ENCODE measurements at places on chromosomes 7 and 10. TPM values are rescaled to one million over a fixed set of nuclear protein-coding genes. Genes with fewer than 3 reads are reported as not detected.

The OR2A5 gene
- total RNA-seq = not detected

The CLDN3 gene
- total RNA-seq = not detected

The OR2A42 gene
- not detected for total RNA-seq

The PTPRZ1 gene
- 1.8 TPM for total RNA-seq

The C10orf67 gene
- 0.18 TPM for total RNA-seq

The SLC16A12 gene
- total RNA-seq = 4.4 TPM

The FOXI2 gene
- total RNA-seq = not detected

The CDC14C gene
- total RNA-seq = not detected

The HIBADH gene
- total RNA-seq = 74.2 TPM

The POLR2J2 gene
- 3.9 TPM for total RNA-seq

The GPR22 gene
- total RNA-seq = 47.0 TPM

GRCh38 chr7:77960336-77960735, 161.8 kb downstream of the PHTF2 start:
- DNase-seq = no peak

- no peak for DNase-seq
Measured at GRCh38 chr7:104048055-104048454, 58.6 kb upstream of the RELN start.

GRCh38 chr7:31958226-31958625, 112.0 kb downstream of the PDE1C start:
- DNase-seq = no peak

DNA sequence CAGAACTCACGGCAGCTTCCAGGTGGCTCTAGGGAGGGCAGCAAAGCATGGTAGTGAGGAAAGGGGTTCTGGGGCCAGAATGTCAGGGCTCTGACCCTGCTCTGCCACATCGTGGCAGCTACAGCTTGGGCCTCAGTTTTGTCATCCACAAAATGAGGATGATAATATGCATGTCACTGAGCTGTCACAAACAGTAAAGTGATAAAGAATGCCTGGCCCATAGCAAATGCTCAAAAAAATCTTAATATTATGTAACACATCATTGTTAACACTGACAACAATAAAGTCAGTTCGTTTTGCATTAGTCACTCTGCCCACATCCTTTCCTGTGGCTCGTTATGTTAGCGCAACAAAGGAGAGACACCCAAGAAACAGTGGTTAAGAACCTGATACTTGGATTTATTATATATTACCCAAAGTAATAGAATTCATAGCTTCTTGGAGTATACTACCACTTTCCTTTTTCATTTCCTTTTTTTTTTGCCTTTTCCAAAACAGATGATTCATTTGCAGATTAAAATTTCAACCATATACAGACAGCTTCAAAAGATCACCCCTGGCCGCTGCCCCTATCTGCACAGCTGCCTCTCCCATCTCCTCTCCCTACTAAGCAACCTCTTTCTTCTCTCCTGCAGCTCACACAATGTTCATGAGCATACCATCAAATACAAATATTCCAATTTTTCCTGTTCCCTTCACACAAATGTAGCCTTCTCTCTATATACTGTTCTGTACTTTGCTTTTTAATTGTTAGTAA, 45.5 kb upstream of the DDC start:
- no peak for DNase-seq

GRCh38 chr10:57864765-57865680, 402.7 kb downstream of the IPMK start:
- no peak for DNase-seq

GRCh38 chr10:50421026-50421719, 169.9 kb upstream of the ASAH2 start:
- peak; percentile 42 for DNase-seq

DNA sequence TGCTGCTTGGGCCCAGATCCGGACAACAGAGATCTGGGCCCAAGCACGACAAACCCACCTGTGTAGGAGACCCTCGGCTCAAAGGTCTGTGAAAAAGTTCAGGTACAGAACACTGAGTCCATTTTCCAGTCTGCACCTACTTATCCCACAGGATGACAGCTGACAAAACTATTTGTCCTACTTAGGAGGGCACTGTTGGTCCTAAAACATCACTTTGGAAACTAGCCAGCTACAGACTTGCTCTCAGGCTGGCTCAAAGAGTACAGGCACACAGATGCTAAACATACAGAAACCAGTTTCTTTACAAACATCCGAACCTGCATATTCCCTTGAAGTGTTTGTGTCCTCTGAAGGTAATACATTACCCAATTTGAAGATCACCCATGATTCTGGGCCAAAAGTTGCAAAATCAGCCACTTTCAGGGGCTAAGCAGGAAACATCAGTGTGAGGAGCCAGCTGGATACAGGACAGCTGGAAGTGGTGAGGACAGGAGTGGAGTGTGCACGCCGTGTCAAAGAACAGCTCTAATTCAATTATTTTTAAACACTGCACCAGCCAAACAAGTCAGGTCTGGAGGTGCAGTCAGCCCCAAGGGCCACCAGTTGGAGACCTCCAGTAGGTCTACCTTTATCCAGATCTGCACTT, 88.5 kb downstream of the NOC3L start:
- DNase-seq = peak; percentile 86

- DNase-seq = no peak
Measured at GRCh38 chr10:30364345-30365268, 15.5 kb upstream of the MTPAP start.

- no peak for DNase-seq
Measured at GRCh38 chr7:158384746-158385145, 202.9 kb downstream of the PTPRN2 start.

DNA sequence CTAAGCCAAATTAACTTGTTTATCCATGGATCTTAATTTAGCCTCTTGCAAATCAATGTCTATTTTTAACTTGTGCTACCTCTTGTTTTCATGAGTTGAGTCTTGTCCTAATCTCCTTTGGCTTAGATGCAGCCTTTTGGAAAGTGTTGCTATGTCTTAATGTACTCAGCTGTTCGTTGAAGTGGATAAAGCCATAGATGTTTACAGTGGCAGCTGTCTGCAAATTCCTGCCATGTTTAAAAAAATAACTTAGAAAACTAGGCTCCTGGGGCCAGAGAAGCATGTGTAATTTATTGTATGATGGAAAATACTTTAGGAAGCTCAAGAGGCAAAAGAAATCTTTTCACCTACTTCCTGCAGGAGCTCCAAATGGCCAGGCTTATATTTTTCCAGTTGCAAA, 253.1 kb upstream of the RHOBTB1 start:
- no peak for DNase-seq

DNA sequence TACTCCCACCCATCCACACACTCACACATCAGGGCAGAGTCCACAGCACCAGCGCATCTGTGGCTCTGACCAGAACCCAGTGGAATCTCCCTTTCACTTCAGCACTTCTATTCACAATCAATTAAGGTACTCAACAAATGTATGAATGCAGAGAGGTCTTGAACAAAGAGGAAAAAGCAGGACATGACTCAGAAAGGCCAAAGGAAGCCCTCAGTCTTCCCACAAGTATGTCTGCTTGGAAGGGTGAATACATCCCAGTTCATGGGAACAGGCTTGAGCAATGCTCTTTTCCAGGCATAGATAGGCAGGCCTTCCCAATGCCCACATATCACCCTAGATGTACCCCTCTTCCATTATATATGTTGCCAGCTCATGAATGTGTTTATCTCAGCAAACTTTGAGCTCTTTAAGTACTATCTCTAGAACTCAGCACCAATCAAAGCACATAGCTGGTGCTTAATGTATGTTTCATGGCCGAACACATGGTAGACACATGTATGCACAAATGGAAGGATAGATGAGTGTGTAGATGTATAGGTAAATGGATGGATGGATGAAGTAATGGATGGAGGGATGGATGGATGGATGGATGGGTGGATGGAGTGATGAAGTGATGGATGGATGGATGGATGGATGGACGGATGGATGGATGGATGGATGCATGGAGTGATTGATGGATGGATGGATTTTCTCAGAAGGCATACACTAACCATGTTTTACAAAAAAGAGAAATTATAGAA, 507.6 kb downstream of the GRID1 start:
- no peak for DNase-seq

- DNase-seq = no peak
Measured at GRCh38 chr7:51025668-51026067, 243.0 kb upstream of the GRB10 start.

- DNase-seq = no peak
Measured at GRCh38 chr7:26898891-26899290, 34.5 kb upstream of the SKAP2 start.

DNA sequence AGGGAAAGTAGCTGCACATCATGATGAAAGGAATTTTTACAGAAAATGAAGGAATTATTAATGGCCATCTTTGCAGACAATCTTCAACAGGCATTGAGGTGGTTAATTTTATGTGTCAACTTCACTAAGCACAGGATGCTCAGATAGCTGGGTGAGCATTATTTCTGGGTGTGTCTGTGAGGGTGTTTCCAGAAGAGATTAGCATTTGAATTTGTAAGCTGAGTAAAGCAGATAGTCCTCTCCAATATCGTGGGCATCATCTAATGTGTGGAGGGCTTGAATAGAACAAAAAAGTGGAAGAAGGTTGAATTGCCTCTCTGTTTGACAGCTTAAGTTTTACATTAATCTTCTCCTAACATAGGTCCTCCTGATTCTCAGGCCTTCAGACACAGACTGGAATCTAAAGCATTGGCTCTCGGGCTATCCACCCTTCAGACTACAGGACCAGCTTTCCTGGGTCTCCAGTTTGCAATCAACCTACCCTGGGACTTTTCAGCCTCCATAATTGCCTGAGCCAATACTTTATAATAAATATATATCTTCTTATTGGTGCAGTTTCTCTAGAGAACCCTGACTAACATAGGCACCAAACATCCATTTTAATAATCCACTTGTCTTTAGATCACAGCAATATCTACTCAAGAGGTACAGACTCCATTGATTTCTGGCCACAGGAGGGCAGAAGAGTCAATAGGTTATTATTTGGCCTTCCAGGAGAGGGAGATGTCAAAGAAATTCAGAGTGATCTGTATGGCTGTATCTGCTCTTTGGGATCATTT, 10.5 kb upstream of the CRPPA start:
- no peak for DNase-seq

DNA sequence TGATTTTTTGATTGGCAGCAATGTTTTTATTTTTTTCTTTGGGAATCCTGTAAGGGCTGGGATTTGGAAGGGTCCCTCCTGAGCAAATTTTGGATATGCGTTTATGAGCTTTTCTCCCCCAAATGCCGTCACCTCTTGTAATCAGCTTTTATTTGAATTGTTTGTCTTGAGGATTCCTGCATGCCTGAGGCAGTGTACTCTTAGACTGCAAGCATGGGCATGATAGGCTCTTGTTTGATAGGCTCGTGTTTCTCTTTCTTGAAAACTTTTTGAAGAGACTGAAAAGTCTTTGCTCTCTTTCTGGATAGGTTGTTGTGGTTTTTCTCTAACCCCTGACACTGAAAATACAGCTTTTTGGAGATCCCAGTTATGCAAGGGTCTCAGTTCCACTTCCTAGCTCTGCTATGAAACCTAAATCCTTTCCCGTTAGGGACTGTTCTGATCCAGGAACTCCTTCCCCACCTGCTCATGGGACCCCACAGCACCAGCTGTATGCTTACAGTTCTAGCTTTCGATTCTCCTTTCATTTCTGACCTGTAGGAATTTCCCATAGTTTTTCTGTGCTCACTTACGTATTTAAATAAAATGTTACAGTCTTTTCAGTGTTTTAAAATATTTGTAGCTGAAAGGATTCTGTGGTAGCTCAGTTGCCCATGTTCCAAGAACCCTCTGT, 17.2 kb downstream of the TSPAN13 start:
- no peak for DNase-seq

DNA sequence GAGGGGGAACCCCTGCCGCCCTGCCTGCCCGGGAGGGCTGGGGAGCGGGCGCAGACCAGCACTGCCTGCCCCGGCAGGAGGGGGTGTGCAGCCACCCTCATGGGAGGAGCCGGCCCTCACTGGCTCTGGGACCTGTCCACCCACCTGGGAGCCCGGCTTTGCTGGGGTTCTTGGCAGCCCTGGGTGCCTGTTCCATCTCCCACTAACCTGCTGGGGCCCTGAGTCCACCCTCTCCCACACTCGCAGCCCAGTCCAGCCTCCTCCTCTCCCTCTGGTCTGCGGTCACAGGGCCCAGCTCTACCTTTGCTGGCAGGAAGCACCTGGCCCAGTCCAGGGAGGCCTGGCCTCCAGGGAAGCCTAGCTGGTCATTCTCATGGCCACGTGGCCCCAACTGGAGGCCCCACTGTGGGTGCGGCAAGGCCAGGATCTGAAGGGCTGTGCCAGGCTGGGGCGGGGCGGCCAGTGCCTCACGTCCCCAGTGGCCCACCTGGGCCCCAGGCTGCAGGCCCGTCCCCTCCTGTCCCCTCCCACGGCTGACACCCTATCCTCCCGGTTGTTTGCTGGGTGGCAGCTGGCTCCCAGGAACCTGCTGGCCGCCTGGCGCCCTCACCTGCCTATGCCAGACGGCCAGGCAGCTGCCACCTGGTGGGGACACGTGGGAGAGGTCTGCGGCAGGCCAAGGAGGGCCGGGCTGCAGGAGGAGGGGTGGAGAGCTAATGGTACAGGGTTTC, at the start of gene TMEM184A:
Gene TMEM184A (minus strand): TSS at position 393 of the 731 bp plus-strand sequence. CDS start 721 bp downstream, outside the sequence.
- DNase-seq = peak; percentile 73

DNA sequence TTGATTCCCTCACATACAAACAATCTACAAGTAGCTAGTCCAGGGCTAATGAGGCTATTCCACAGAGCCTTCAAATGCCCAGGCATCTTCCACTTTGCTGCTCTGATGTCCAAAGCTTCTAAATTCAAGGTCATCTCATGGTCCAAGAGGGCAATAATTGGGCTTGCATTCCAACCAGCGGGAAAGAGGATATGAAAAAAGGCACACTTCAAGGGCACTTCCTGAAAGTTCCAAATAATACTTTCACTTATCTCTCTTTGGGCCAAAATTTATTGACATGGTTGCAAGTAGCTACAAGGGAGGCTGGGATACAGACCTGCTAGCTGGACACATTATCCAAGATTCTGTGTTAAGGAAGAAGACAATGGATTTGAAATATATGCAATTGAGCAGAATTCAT, 25.2 kb upstream of the APBB1IP start:
- DNase-seq = no peak

- DNase-seq = no peak
Measured at GRCh38 chr7:68166525-68166924, 1169.9 kb downstream of the TYW1 start.

DNA sequence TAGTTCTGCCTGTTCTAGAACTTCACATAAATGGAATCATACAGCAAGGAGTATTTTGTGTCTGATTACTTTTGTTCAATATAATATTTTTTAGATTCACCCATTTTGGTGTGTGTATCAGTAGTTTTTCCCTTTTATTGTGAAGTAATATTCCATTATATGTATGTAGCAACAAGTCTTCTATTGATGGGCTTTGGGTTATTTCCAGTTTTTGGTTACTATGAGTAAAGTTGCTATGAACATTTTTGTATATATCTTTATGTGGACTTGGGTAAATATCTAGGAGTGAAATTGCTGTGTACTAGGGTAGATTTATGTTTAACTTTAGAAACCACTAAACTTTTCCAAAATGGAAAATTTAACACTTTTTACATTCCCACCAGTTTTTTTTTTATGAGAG, 35.7 kb downstream of the ADK start:
- DNase-seq = no peak

- no peak for DNase-seq
Measured at GRCh38 chr10:21528236-21529031, 3.0 kb upstream of the SKIDA1 start.

- no peak for DNase-seq
Measured at GRCh38 chr7:41297166-41297565, 405.7 kb downstream of the INHBA start.

GRCh38 chr10:132061030-132061429, 4.7 kb upstream of the JAKMIP3 start:
- DNase-seq = no peak

GRCh38 chr10:1189166-1190051, 133.2 kb downstream of the WDR37 start:
- DNase-seq = no peak

All from right cardiac atrium (tissue), 5 donors.